Stimulated activated CD4-positive, alpha-beta T cell treated with anti-CD3 and anti-CD28 coated beads, Interleukin-1b, Interleukin-23, amount 100 ng/mL, for 24 hours (primary cell): ENCODE measurements at places on chromosomes 7 and 10.

DNA sequence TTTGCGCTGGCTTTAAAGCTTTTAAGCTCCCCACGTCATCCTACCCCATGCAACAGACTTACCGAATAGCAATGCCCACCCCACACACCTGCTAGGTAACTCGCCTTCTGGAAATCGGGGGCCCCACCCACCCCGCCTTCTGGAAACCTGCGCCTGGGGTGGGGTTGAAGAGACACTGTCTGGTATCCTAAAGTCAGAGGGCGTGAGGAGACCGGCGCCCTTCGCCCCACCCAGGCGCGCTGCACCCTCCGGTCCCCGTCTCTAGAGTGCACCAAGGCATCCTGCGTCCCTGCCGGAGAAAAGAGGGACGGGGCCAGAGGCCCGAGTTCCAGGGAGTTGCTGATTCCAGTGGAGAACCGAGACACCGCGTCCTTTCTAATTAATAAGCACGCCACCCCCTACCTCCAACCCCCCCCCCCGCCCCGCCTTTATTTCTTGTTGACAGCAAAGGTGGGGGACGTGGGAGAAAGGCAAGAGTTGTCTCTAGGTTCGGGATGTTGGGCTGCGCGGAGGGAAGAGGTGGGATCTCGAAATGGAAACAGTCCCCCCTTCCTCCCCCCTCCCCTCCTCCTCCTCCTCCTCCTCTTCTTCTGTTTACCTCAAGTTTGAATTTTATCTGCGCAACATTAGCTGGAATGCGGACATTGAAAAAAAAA is 220.9 kb upstream of the MKLN1 start:
- no peak for DNase-seq

DNA sequence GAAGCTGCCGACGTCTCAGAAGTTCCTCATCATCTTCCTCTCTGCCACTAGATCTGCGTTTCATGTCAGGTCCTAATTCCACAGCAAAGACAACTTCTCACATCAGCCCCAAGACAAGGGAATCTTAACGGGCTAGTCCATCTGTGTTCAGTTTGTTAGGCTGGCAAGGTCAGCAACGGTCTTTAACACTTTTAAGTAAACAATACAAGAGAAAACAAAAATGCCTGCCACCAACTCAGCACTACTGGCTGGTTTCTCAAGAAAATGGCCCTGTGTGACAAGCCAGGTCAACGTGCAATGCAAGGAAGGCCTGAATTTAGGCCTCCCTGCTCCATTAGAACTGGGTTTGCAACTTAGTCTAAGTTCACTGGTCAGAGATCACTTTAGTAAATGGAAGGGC is 41.0 kb upstream of the AFAP1L2 start:
- no peak for DNase-seq

DNA sequence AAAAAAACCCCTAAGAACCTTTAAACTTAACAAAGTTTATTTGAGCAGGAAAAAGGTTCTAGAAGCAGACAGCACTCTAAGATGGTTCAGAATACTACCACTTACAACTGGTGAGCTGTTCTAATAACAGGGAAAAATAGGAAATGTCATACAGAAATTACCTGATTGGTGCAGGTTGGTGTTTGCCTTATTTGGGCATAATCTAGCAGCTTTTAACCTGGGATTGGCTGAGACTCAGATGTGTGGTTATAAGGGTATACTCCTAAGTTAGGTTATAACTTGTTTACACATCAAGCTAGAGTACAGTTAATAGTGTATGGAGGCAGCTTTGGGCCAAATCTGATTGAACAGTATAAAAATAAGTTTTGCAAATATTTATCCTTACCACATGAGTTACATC is 59.8 kb downstream of the MAPK8 start:
- no peak for DNase-seq

GRCh38 chr7:1928645-1929348 is 258.7 kb downstream of the ELFN1 start:
- DNase-seq: no peak

- DNase-seq: no peak
Observed at GRCh38 chr10:70809011-70809611, 6.6 kb upstream of the SGPL1 start.

DNA sequence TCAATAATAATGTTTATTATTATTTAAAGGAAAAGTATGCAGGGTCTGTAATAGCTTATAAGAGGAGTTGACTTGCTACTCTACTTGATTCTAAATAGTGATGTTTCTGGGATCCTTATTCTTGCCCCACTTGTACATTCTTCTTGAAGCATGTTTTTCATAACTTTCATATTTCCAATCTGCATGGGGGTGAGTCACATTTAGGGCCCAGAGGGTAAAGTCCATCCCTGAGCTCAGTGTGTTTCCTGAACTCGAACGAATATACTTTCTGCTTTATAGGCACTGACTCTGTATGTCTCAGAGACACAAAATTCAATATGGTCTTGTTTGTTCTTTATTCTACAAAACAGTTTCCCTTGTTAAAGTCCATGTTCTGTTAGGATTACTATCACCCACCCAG is 61.0 kb upstream of the SMIM30 start:
- no peak for DNase-seq

DNA sequence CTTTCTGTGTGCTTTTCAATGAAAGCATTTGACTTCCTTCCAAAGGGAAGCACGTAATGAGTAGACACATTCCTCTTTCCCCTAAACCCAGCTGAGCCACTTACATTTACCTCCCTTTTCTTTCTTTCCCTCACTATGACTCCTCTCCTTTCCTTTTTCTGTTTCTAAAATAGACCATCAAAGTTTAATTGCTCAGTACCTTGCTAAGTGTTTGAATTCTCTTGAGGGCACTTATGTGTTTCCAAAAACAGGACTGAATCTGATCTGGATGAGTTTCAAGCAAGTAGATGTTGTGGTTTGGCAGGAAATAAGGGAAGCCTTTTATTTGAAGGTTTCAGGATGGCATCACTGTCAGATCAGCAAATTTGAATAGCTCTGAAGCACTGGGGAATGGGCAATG is 396.2 kb downstream of the REEP3 start:
- DNase-seq: no peak

GRCh38 chr7:43753271-43753810 is 5.1 kb upstream of the BLVRA start:
- no peak for DNase-seq

- no peak for DNase-seq
Observed at GRCh38 chr10:75239096-75239790, 3.5 kb upstream of the COMTD1 start.

- DNase-seq: no peak
Observed at GRCh38 chr10:11638055-11638698, 26.7 kb upstream of the USP6NL start.

- no peak for DNase-seq
Observed at GRCh38 chr7:12949060-12949931, 261.9 kb downstream of the ARL4A start.

DNA sequence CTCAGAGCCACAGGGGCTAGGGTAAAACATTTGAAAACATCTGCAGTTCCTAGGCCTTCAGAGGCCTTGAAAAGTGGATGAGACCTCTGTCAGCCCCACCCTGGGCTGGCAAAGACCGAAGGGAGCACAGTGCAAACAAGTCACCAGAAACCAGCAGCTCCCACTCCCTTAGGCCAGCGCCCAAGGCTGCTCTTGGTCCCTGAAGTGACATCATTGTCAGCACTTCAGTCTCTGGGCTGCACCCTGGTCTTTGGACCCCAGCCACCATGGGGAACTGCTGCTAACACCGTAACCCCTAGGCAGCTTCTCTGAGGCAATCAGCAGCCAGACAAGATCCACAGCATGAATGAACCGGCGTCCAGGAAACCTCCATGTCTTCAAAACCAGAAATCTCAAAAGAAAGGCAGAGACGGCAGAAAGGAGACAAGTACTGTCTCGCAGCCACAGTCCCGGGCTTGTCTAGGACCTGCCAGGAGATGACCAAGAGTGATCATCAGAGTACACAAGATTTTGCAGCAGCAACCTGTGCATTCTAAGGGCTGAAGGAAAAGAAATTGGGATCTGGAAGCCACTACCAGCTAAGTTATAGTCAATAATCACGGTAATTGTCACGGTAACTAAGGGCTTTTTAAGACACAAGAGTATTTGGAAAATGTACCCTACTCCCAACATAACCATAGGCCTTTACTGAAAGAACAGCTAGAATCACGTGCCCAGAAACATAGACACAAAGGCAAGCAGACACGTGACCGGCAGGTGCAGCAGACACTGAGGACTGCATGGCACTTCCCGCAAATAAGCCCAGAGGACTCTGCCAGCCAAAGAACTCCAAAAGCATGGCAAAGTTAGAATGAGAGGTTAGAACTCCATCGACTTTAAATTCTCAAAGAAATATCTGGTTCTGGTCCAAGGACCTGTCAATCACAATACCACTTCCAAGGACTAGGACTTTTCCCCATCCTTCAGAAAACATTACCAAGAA is 23.3 kb downstream of the CPXM2 start:
- DNase-seq: no peak

DNA sequence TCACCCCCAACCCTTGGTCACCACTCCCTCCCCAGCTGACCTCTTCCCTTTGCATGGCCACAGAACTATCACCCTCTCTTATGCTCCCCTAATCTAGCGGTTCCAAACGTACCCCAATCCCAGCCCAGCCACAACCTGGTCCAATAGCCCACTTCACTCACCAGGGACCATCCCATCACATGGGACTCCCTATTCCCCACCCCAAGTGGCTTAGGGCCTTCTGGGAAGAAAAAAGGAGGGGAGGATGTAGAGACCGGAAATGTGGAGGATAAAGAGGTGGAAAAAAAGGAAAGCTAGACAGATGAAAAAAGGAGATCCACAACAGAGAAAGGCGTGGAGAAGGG is 30.3 kb upstream of the PAX2 start:
- no peak for DNase-seq

GRCh38 chr7:29400437-29400836 is 163.2 kb upstream of the PRR15 start:
- no peak for DNase-seq

DNA sequence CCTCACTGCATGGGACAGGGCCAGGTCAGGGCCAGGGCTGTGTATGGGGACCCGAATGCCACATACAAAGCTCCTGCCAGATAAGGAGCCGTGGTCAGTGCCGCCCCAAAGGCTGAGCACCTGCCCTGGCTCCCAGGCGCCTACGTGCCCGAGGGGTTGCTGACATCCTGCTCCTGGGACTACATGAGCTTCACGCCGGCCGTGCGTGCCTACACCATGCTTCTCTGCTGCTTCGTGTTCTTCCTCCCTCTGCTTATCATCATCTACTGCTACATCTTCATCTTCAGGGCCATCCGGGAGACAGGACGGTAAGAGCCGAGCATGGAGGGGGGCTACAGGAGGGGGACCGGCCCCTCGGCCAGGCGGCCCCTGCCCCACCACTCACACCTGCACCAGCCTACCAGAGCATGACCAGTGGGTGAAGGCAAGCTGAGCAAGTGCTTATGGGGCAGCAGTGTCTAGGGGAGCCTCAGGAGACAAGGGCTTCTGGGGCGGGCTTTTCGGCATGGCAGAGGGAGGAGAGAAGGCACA is 4.9 kb downstream of the OPN4 start:
- no peak for DNase-seq

DNA sequence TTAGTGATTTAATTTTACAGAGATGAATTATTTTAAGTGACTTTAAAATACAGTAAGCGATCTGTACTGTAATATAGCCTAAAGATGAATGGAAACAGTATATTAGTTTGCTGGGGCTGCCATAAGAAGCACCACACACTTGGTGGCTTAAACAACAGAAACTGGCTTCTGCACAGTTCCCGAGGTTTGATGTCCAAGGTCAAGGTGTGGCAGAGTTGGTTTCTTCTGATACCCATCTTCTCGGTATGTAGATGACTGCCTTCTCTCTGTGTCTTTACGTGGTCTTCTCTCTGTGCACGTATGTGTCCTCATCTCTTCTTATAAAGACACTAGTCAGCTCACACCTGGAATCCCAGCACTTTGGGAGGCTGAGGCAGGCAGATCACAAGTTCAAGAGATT is 64.0 kb upstream of the KMT2E start:
- DNase-seq: no peak

GRCh38 chr10:103795634-103796270 is 59.6 kb downstream of the SH3PXD2A start:
- DNase-seq: no peak

DNA sequence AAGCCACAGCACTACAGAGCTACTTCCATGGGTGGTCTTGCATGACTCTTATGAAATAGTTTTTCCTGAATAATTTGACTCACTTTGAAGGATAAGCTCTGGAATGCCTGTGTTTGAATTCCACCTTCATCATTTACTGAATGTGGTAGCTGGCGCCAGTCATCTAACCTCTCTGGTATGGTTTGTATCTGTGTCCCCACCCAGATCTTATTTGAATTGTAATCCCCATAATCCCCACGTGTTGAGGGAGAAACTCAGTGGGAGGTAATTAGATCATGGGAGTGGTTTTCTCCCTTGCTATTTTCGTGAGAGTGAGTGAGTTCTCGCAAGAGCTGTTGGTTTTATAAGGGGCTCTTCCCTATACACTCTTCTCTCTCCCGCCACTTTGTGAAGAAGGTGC is 11.2 kb upstream of the SLC13A1 start:
- DNase-seq: no peak

DNA sequence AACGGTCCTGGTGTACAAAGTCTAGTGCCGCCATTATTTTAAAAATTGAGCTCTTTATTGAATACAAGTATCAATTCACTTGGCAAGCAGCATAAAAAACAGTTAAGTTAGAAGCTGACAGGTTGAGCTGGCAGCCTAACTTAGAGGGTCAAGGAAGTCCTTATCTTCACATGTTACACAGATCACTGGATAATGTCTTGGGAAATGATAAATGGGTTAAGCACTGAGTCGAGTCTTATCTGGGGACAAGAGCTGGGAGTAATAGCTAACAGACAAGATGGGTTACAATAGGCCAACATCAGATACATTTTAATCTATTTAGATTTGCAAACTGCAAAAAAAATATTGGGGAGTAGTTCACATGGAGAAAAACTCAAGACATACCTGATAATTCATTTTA is 34.2 kb downstream of the SLC18A2 start:
- DNase-seq: no peak

- DNase-seq: no peak
Observed at GRCh38 chr7:103051519-103051918, 23.1 kb downstream of the FBXL13 start.

- DNase-seq: no peak
Observed at GRCh38 chr7:22561321-22561811, 61.4 kb upstream of the STEAP1B start.

DNA sequence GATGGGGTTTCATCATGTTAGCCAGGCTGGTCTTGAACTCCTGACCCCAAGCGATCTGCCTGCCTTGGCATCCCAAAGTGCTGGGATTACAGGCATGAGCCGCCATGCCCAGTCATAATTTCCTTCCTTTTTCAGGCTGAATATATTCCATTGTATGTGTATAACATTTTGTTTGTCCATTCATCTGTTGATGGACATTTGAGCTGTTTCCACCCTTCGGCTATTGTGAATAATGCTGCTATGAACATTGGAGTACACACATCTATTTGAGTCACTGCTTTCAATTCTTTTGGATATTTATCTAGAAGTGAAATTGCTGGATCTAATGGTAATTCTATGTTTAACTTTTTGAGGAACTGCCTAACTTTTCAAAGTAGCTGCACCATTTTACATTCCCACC is 34.6 kb downstream of the TLX1 start:
- no peak for DNase-seq
